ENCODE measurements at places on chromosomes 5 and 9.
A peak's percentile ranks its signal among the peaks of the same experiment; 100 is the strongest.

DNA sequence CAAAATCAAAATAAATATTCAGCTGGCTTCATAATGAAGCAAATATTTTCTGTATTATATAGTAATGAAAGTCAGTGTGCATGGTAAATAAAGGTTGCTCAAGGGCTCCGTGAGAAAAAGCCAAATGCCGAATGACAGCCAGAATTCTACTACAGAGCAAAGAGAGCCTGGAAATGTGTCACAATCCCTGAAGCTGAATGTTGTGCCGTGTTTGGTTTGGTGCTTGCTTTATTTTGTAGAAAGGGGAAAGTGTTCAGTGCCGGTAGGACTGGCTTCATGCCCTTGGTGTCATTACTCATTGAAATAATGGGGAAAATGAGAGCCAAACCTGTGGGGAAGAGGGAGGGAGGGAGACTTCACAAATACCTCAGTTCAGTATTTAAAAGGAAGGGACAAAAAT lies 26.8 kb upstream of the ADAMTSL1 start:
- no peak for DNase-seq

DNA sequence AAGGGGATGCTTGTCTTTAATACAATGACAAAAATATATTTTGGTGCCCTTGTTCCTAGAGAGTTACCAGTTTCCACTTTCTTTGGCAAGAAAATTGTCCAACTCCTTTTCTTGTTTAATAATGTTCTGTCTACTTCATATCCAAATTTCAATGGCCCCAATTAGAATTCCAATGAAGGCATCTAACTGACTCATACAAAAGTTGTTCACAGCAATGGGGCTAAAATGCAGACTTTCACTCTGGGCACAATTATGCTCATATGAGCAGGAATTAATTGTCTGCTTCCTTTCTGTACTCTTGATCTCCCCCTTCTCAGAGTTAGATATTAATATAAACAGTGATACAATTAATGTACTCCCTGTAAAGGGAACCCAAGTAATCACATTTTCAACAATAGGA lies 42.1 kb upstream of the ZNF622 start:
- no peak for DNase-seq

GRCh38 chr5:6465831-6466790 lies 17.5 kb downstream of the UBE2QL1 start:
- DNase-seq: no peak

- no peak for DNase-seq
These were observed 513 bp downstream of the FAM193B start for GRCh38 chr5:177553671-177554429.

- DNase-seq: no peak
These were observed 204.0 kb downstream of the GADD45G start for GRCh38 chr9:89808756-89809181.

GRCh38 chr9:81814401-81814793 lies 113.8 kb upstream of the SPATA31D4 start:
- no peak for DNase-seq

- no peak for DNase-seq
These were observed 101.4 kb downstream of the LPAR1 start for GRCh38 chr9:110936719-110937452.

DNA sequence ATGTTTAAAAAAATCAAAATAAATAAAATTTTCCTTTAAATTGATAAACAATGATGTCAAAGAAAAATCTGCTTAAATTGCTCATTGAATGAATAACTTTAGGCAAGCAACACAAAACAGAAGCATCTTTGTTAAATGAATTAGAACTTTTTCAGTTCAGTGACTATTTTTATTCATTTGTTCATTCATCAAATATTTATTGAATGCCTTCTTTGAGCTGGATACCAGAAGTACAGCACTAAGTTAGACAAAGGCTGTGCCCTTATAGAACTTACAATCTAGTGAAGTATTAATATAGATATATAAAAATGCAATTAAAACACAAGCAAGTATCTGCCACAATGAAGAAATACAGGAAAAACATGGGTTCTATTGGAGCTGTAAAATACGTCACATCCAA lies 10.8 kb downstream of the FNIP1 start:
- no peak for DNase-seq

DNA sequence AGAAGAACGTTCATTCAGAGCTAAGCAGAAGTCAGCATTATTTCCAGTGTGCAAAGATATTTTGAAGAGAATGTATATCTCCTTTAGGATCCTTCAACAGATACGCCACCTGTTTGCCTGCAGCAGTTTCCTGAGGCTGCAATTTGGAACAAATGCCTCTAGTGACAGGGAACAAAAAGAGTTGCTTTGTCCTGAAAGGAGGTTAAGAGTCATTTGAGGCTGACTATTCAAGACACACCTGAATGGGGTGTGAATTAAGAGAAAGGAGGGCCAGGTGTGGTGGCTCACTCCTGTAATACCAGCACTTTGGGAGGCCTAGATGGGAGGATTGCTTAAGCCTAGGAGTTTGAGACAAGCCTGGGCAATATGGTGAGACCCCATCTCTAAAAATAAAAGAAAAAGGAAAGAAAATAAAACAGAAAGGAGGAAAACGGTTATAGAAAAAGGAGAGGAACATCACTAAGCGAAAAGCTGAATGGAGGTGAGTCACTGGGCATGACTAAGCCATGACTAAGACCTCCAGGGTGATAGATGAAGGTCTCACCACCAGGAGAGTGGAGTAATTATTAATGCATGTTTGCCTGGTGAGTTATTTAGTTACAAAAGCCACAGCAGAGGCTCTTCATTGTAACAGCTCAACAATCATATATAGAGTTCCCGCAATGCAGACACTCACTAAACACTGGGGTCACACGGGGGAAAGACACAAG lies 255.2 kb upstream of the TNC start:
- DNase-seq: peak; percentile 74

DNA sequence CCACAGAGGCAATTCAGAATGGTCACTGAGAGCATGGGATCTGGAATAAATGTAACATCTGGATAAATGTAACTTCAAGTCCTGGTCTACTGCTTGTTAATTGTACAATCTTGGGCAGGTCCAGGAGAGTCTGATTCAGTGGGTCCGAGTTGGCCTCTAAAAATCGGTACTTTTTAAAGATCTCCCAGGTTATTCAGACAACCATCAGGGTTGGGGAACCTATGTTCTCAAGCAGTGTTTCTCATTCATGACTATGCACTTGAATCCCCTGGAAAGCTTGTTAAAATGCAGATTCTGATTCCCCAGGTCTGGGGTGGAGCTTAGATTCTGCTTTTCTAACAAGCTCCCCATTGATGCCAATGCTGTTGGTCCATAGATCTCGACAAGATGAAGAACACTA lies 14.8 kb downstream of the ANXA1 start:
- DNase-seq: no peak

DNA sequence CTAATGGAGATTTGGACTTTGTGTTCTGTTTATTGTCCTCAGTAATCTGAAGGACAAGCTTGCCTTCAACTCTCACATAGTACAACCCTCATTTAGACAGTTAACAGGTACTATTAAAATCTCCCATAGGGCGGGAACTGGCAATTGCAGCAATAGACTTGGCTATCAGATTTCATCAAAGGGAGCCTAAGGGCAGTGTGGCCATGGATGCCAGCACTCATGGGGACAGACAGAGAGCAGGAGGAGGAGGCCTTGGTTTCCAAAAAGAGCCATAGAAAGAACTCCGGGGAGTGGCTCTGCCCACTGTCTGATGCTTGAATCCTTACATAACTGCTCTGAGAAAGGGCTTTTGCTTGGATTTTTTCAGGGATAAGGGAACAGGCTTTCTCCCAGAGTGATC lies 6.8 kb downstream of the SLC36A1 start:
- DNase-seq: no peak

All from Panc1 (cell line).